IMR-90 (cell line): ENCODE measurements at places on chromosomes 6 and 20. TPM values are rescaled to one million over a fixed set of nuclear protein-coding genes. Genes with fewer than 3 reads are reported as not detected.

The GSTA3 gene
- total RNA-seq: not detected in 2 replicates

The BTNL2 gene
- total RNA-seq: not detected in 2 replicates

The FAM210B gene
- 45.0 and 48.9 TPM in 2 replicates for total RNA-seq

The ACTL10 gene
- 0.18 and 0.28 TPM in 2 replicates for total RNA-seq

The CRIP3 gene
- not detected in 2 replicates for total RNA-seq
